ENCODE measurements at places on chromosomes 2 and 18.

GRCh38 chr2:71897836-71898235, 249.8 kb downstream of the CYP26B1 start:
- DNase-seq: peak; percentile 73

DNA sequence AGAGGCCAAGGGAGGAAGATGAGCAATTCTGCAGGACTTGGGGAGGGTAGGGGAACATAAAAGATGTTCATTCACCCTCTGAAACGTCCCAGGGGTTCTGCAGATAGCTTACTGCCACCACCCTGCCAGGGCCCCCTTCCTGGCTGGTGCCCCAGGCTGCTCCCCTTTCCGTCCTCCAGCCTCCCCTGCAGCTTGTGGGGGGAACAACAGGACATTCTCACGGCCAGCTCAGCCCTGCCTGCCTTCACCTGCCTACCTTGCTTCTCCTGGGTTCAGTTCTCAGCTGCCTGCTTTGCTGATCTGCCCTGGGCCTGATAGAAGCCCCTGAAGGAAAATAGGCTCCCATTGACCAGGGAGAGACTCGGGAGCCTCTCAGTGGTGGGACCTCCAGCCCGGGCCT, 251.1 kb downstream of the CELF4 start:
- DNase-seq: no peak

GRCh38 chr2:134231965-134232340, 21.9 kb upstream of the MGAT5 start:
- DNase-seq: no peak

DNA sequence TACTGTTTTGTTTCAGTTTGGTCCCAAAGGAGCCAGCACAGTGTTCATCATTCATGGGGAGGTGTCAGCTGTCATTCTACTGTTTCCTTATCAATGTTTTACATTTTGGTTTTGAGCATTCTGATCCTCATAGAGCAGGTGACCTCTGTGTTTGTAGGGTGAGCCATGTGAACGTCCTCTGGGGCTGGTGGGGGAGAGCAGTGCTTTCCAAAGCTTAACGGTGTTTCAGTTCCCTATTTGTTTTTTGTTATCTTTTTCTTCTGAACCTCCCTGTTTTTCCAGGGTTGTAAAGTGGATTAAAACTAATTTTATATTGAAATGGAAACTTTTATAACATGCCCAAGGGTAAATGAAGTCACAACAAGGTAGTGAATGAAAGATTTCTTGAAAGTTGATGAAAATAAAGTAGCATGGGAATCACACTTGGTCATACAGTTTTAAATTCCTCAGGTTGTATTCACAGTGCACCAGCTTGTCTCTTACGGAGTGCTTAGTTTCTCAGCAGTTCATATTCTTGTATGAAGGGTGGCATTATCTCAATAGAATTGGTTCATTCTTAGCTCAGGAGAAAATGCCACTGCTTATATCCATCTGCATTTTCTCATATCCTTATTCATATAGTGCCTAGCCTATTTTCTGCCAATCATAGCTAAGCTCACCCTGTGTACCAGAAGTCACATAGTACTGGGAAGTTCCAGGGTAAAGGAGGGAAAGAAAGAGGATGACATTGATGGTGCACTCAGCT, 54.5 kb downstream of the MAP4K4 start:
- DNase-seq: no peak

DNA sequence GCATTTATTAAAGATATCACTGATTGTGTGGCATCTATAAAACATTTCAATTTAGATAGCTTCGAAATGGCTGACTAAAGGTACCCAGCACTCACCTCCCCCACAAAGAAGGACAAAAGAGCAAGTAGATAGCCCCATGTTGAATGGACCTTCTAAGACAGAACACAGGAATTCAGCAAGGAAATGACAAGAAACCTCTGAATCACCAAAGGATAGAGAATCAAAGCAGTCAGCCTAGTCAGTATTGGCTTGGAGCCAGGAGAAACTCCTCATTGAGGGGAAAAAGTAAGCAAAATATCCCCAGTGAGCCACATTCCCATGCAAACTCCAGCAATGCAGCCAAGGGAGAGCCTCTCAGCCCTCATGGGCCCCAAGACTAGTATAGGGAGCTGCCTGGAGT, 113.7 kb downstream of the BARD1 start:
- no peak for DNase-seq

GRCh38 chr18:75437979-75438378, 10.5 kb upstream of the SMIM21 start:
- no peak for DNase-seq

- DNase-seq: no peak
Observed at GRCh38 chr2:7456762-7457161, 539.5 kb downstream of the RNF144A start.

DNA sequence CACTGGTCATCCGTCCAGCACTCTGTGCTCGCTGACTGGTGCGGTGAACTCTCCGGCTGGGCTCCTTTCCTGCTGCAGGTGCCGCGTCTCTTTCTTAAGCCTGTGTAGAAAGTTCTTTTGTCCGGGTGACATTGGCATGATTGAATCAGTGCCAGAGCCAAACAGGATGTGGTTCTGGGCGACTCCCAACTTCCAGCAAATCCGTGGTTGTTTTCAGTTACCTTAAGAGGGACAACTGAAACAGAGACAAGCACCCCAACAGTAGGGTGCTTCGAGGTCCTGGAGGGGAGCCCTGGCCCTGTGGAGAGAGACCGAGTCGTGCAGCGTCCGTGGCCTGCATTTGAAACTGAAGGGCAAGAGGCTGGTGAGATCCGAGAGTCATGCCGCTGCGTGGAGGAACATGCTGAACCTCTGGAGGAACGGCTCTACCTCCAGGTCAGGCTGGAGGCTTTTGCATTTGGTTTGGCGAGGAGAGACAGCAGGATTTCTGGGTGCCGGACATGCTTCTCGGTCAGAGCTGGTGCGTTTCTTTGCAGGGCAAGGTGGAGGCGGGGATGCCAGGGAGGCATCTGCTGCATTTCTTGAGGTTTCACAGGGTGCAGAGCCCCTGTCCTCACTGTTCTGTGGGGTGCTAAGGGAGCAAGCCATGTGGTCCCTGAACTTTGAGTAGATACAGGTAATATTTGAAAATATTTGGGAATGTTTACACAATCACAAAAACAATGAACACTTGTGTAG, 26.8 kb downstream of the SH3BP4 start:
- no peak for DNase-seq

DNA sequence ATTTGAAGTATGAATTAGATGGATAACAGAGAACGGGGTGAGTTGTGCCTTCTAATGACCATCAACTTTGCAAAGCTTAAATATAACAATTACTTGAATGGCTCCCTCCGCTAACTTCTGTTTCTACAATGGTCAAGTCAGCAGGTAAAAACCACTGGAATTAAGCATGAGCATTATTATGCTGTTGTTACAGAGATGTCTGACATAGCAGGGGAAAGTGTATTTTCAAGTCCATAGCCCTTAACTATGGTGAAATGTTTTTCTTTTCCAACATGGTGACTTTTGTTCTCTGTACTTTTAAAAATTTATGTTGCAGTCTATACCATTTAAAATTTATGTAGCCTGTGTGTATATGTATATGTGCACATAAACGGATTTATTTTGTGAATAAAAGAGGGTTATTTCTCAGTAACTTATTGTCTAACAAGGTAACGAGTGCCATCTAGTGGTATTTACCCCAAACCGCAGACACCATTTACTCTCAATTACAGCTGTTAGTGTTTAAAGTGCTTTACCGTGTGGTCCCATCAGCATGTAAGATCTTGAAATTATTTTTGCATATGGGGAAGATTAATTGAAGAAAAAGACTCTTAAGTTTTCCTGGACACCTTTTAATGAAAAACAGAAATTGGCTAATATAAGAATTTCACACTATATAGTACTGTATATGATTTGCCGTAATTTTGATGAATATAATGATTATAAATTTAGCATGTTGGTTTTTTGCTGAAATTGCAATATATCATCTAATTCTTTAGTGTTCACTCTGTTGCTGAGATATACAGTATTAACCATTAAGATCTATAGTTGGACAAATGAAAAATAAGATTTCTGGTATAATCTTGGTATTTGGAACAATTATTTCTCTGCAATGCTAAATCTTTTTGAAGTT, 78.2 kb downstream of the UBE2E3 start:
- peak; percentile 11 for DNase-seq

- no peak for DNase-seq
Observed at GRCh38 chr2:46784278-46784677, 131.3 kb downstream of the MCFD2 start.

DNA sequence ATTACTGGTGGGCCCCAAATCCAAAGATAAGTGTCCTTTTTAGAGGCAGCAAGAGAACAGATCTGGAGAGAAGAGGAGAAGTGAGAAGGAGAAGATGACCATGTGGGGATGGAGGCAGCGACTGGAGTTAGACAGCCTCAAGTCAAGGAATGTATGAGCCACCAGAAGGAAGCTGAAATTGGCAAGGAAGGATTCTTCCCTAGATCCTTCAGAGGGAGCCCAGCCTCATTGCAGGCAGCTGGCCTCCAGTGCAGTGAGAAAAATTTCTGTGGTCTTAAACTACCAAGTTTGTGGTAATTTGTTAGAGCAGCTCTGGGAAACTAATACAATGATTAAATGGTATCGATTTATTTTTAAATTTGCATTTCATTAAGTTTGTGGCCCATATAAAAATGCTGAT, 167.9 kb downstream of the NCKAP5 start:
- no peak for DNase-seq

DNA sequence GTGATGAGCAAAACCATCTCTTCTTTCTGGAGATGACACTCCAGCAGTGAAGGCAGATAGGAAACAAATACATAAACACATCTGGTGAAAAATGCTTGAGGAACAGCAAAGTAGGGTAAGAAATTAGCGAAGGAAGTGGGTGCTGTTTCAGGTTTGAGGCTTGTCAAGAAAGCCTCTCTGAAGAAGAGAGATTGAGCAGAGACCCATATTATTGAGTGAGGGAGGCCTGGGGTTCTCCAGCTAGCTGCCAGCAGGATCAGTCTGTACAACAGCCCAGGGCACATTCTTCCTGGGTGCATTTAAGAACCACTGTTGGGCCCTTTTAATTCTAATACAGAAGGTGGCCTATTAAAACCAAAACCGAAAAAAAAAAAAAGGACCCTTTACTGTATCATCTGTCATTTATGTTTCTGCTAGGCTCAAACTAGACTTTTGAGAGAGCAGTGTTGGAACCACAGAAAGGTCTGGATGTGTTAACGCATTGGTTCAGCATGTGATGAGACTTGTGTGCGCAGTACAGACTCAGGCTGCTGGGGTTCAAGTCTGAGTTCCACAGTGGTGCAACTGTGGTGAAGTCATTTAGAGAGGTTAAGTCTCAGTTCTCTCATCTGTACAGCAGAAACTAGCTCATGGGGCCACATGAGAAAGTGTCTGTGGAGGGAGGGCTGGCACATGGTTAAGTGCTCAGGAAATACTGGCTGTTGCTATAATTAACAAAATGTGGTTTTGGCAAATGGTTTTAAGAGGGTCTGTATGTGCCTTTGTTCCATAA, 28.9 kb downstream of the MGAT5 start:
- DNase-seq: no peak

DNA sequence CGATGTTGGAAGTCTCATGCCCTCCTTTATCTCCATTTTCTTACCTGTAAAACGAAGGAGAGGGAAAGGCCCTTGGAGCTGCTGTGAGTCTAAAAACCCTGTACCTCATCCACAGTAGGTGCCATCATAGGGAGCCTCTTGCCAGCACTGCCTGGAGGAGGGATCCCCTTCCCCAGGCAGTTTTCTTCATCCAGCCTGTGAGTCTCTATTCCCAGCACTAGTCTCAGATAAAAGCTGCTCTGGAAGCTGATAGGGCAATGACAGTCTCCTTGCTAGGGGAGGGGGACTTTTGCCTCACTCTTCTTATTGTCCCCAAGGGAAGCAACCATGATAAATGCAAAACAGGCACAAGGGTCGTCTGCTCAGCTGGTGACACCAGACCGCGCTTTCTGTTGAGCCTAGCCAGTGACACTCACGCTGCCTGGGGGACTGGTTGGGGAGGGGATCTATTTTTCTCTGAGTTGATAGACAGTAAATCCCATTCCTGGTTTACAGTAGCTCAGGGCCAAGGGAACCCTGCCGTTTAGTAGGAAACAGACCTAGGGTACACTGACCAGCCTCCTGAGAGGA, 139.5 kb upstream of the NABP1 start:
- DNase-seq: no peak

DNA sequence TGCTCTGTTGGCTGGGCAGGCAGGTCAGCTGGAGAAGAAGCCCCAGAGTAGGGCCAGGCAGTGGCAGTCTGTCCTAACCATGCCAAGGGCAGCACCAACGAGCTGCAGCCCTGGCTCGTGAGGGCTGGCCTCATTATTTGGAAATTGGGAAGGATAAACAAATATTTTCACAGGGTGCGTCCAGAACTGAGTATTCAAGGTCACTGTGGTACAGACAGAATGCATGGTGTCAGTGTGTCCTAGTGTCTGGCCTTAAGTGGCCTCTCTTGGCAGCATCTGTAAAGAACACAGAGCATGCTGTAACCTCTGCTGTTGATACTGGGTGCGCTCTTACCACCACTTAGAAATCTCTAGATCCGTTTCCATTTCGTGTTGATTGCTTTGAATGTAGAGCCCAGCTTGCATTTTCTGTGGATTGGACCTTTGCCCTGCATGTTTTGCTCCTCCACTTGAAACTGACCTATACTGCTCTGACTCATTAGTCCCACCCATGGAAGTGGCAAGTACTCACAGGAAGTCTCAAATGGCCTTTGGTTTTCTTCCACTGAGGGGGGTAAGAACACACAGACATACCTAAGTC, 88.2 kb downstream of the GREB1L start:
- no peak for DNase-seq

GRCh38 chr18:79241755-79242154, 154.0 kb upstream of the NFATC1 start:
- no peak for DNase-seq

DNA sequence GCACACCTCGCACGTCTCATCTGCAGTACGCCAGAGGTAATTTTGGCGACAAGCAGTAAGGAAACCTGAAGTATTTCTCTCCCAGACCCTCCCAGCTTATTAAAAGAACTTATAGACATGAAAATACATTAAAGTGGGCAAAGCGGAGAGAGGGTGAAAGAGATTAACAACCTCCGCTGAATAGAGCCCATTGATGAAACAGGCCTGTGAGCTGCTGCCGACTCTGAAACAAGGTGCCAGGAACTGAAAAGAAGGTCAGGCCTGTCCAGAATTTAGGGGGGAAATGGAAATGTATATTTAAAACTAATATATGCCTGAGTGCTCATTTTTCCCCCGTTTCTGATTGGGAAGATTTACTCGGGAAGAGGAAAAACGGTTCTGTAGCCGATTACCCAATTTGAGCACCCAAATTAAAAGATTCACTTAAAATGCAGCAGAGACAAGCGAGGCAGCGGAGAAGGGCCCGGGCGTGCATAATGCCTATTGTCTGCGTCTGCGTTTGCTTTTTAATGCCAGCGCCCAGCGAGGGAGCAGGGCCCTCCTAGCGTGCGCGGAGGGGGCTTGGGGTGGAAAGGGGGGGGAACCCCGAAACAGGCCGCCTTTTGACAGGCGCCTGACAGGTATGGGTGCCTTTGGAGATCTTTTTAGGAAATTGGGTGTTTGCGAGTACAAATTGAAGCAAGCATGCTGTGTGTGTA, 316.2 kb downstream of the GBX2 start:
- no peak for DNase-seq

- DNase-seq: peak; percentile 65
Observed at GRCh38 chr2:27123302-27124150, at the start of gene ABHD1. Gene ABHD1, plus strand, starts transcription at chr2:27123815. Its CDS starts 134 bp downstream, at chr2:27123949.
